ENCODE measurements at places on chromosomes 3 and 15.
A peak's percentile ranks its signal among the peaks of the same experiment; 100 is the strongest.

DNA sequence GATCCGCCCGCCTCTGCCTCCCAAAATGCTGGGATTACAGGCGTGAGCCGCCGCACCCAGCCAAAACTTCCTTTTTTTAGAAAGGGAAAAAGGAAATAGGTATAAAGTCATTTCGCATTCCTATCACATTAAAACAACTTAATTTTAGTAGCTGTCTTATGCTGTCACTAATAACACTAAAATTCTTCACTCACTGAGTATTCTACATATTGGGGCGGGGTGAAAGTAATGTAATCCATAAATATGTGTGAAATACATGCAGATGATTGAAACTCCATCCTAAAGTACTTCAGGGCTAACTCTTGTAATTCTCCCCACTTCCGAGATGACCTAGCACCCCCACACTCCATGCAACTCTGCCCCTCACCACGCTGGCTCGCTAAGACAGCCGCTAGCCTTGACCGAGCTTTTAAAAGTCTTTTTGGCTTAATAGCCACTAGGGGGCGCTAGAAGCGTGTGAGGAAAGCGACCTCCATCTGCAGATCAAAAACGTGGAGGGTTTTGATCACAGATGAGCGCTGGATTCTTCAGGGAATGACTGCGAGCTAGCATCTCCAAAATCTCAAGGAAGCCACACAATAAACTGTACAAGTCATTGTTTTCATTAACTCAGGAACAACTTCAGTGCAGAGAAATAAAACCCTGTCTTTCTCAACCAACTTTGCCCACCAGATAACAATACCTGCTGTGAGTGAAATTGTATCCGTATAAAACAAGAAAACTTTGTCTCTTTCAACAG, 129.3 kb upstream of the IGF1R start:
- no peaks in the 10 kb centered on the region for H3K36me3 ChIP-seq
- no peaks in the 10 kb centered on the region for H3K27me3 ChIP-seq
- peak; percentile 18 for DNase-seq
- no peak overlapping the region for H3K4me3 ChIP-seq
- H3K4me1 ChIP-seq: peaks cover 5% of the 10 kb centered on the region

GRCh38 chr3:184618811-184619210, 57.2 kb downstream of the EPHB3 start:
- no peak overlapping the region for H3K4me3 ChIP-seq
- H3K27me3 ChIP-seq: peaks cover 14% of the 10 kb centered on the region
- peaks cover 29% of the 10 kb centered on the region for H3K4me1 ChIP-seq
- no peak for DNase-seq
- peaks cover 5% of the 10 kb centered on the region for H3K36me3 ChIP-seq

DNA sequence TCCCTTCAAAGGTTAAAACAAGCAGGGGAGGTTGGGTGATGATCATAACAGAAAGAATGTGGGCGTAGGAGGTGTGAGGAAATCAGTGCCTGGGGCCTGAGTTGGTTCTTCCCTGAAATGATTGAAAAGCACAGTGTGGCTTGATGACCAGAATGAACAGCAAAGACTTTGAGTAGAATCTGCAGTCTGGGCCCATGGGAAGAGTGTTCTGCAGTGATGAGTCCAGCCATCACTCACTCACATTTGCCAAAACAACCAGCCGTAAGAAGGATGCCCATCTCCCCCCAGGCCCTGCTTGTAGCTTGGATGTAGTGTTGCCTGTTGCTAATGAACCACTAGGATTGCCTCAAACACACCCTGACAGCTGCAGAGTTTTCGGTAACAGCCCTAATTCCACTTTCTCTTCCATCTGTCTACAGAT, 67.9 kb downstream of the VGLL3 start:
- H3K27me3 ChIP-seq: no peaks in the 10 kb centered on the region
- H3K27ac ChIP-seq: no peak overlapping the region
- no peak overlapping the region for H3K4me3 ChIP-seq

- DNase-seq: no peak
- H3K36me3 ChIP-seq: peaks cover 2% of the 10 kb centered on the region
- H3K4me1 ChIP-seq: no peaks in the 10 kb centered on the region
- H3K27me3 ChIP-seq: no peaks in the 10 kb centered on the region
- no peak overlapping the region for H3K27ac ChIP-seq
- no peak overlapping the region for H3K4me3 ChIP-seq
Measured at GRCh38 chr3:101131767-101132166, 138.5 kb upstream of the ABI3BP start.

GRCh38 chr3:9727743-9728142, 3.8 kb upstream of the BRPF1 start:
- H3K4me1 ChIP-seq: peaks cover 32% of the 10 kb centered on the region
- peak overlapping the region; percentile 80 for H3K4me3 ChIP-seq
- H3K27ac ChIP-seq: no peak overlapping the region
- H3K36me3 ChIP-seq: no peaks in the 10 kb centered on the region

DNA sequence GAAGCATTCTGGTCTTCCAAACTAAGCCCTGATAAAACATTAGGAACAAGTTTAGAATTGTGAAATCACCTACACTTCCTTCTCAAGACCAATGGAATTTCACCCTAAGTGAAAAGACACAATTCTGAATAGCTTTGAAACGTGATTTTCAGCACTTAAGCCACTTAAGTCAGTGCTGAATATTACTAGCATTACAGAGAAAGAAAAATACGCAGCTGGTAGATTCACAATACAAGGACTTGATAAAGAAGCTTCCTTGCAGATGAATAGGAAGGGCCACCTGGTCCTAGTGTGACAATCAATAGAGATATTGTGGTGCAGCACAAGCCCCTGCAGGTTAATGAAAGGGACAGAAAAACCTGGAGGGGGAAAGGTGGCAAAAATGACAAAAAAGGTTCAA, 353.1 kb upstream of the ALCAM start:
- no peaks in the 10 kb centered on the region for H3K36me3 ChIP-seq
- DNase-seq: no peak
- no peak overlapping the region for H3K4me3 ChIP-seq
- H3K27me3 ChIP-seq: peaks cover 1% of the 10 kb centered on the region

DNA sequence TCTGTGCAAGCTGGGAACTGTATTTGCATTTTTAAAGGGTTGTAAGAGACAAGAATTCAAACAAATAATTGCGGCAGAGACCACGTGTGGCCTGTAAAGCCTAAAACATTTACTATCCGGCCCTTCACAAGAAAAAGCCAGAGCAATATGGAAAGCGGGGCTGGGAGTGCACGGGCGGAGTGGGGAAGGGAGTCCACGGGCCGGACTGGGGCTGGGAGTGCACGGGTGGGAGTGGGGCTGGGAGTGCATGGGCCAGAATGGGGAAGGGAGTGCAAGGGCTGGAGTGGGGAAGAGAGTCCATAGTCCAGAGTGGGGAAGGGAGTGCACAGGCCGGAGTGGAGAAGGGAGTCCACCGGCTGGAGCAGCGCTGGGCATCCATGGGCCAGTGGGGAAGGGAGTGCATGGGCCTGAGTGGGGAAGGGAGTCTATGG, 41.2 kb downstream of the KLF15 start:
- H3K4me1 ChIP-seq: no peaks in the 10 kb centered on the region
- peaks cover 2% of the 10 kb centered on the region for H3K27me3 ChIP-seq
- H3K27ac ChIP-seq: no peak overlapping the region
- no peak overlapping the region for H3K4me3 ChIP-seq

DNA sequence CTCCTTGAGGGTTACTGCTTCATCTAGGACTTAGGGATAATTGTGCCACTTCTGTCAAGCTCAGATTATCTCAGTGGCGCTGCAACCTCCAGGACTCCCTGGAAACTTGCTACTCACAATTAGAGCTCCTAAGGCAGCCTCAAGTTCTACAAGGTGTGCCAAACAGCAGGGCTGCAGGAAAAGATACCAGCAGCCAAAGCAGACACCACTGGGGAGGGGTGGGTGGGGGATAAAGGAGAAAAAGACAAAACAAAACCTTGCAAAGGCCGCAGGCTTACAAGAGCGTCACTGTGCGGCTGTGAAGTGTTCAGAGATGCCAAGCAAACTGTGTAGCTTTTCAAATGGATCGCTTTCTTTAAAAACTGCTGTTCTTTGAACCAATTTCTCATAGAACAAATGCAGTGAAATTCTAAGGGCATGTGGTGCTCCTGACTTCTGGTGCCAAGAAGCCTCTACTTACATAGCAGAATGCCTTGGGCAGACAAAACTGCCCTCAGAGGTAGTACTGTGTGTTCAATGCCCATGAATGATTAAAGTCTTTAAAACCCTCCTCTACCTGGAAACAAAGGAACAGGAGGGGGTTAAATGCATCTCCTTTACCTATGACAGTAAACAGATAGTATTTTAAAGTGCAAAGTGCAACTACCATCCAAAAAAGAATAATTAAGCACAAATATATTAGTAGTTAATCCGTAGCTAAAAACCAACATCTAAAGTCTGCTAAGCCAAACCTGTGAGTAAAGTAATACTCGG, 353.4 kb downstream of the FOXP1 start:
- peak; percentile 49 for DNase-seq
- H3K27me3 ChIP-seq: no peaks in the 10 kb centered on the region
- peaks cover 41% of the 10 kb centered on the region for H3K36me3 ChIP-seq
- peak overlapping the region; percentile 63 for H3K27ac ChIP-seq

Data from naive thymus-derived CD8-positive, alpha-beta T cell (primary cell).